HTR-8/SVneo (cell line): ENCODE measurements at places on chromosomes 4 and X.
A peak's percentile ranks its signal among the peaks of the same experiment; 100 is the strongest.

- DNase-seq: no peak
Observed at GRCh38 chr4:139770361-139770760, 104.7 kb downstream of the MGST2 start.

- no peak for DNase-seq
Observed at GRCh38 chr4:25060241-25060962, 29.7 kb upstream of the LGI2 start.

- DNase-seq: no peak
Observed at GRCh38 chr4:26529479-26529878, 39.2 kb upstream of the CCKAR start.

DNA sequence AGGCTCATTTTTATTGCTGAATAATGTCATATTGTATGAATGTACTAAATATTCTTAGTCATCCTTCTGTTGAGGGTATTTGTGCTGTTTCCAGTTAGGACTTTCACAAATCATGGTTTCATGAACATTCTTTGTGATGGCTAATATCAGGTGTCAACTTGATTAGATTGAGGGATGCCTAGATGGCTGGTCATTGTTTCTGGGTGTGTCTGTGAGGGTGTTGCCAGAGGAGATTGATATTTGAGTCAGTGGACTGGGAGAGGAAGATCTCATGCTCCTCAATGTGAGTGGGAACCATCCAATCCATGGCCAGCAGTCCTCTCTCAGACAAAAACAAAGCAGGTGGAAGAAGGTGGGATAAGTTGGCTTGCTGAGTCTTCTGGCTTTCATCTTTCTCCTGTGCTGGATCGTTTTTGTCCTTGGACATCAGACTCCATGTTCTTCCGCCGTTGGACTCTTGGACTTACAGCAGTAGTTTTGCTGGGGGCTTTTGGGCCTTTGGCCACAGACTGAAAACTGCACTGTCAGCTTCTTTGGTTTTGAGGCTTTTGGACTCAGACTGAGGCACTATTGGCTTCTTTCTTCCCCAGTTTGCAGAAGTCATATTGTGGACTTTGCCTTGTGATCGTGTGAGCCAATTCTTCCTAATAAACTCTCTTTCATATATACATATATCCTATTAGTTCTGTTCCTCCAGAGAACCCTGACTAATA, 11.9 kb upstream of the HS3ST1 start:
- DNase-seq: no peak

- DNase-seq: no peak
Observed at GRCh38 chrX:125340490-125340889, 20.8 kb downstream of the TEX13C start.

DNA sequence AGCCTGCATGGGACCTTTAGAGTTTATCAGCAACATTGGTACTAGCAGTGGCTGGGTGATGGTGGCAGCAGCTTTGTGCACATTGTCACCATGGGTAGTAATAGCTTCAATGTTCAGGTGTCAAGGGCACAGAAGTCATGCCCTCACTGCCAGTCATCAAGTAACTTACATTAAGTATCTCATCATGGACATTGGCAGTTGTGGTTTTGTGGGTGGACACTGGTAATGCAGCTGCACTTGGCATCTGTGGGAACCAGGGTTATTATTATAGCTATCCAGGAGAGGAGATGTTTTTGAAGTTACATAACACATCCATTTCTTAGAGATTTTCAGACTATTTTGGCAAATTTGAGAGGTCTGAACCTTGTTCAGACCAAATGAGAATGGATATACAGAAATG, 243.2 kb upstream of the NOCT start:
- no peak for DNase-seq

- DNase-seq: peak; percentile 81
Observed at GRCh38 chrX:2690856-2691542, at the start of gene CD99. Gene CD99, plus strand, starts transcription at chrX:2691295. Its CDS starts 66 bp downstream, at chrX:2691361.

DNA sequence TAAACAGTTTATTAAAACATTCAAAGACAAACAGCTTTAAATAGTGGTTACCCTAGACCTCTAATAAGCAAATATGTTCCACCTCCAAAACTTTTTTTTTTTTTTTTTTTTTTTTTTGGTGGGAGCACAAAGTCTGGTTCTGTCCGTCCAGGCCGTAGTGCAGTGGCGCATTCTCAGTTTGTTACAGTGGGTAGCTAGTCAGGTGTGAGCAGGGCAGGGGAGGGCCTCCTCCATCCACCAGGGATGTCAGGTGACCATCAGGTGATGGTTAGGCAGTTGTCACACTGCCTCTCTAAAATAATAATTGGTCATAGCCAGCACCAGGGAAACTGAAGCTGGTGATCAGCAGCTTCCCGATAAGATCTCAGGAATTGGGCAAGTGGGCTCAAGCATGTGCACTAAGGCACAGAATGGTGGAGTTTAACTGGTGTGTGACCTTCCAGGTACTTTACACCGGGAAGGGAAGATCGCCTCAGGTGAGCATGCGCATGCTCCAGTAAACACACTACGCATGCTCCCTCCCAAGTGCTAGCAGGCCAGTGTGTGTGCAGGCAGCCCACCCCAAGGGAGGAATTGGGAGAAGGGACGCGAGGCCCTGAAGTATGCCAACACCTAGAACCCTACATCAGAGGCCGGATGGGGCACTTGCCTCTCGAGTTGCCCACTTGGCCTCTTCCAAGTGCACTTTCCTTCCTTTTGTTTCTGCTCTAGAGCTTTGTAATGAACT, 27.2 kb downstream of the TNIP2 start:
- no peak for DNase-seq

GRCh38 chr4:183823434-183823833, 81.7 kb upstream of the STOX2 start:
- DNase-seq: peak; percentile 63

GRCh38 chrX:15600745-15601144, at the start of gene ACE2:
Gene ACE2, minus strand, starts transcription at chrX:15600960. Its CDS starts 49 bp downstream, at chrX:15600911.
- DNase-seq: no peak

DNA sequence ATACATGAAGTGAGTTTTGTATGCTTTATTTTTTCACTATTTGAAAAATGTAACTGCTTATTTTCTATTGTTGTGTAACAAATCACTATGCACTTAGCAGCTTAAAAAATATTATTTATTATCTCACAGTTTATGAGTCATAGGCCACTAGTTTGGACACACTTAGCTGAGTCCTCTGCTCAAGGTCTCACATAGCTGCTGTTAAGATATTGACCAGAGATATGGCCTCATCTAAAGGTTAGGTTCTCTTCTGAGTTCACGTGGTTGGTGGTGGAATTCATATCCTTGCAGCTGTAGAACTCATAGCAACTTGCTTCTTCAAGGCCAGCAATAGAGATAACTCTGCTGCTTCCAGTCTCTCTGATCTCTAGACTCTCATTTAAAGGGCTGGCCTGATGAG, 534.4 kb downstream of the SPRY1 start:
- no peak for DNase-seq

GRCh38 chrX:41518127-41518840, 71.1 kb downstream of the NYX start:
- DNase-seq: no peak
